ENCODE measurements at places on chromosomes 2 and 18.

- DNase-seq = no peak
These were observed 39.0 kb downstream of the TBC1D8 start for GRCh38 chr2:101111917-101112771.

DNA sequence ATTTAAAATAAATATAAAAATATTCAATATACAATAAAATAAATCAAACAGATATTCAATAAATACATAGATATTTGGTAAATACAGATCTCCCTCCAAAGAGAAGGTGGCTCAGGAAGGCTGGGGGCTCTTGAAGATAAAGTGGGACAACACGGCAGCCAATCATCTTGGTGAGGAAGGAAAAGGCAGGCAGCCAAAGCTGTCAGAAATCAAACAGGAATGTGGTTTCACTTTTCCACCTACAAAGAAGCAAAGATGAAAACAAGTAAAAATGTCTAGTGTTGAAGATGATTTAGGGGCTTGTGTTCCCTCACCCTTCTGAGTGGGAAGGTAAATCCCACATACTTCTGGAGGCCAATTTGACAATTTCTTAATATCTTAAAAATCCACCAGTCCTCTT lies 85.7 kb downstream of the B3GNT2 start:
- no peak for DNase-seq

GRCh38 chr2:45258311-45258710 lies 249.1 kb upstream of the SIX2 start:
- no peak for DNase-seq

GRCh38 chr2:225558399-225559071 lies 159.0 kb downstream of the NYAP2 start:
- DNase-seq = no peak

DNA sequence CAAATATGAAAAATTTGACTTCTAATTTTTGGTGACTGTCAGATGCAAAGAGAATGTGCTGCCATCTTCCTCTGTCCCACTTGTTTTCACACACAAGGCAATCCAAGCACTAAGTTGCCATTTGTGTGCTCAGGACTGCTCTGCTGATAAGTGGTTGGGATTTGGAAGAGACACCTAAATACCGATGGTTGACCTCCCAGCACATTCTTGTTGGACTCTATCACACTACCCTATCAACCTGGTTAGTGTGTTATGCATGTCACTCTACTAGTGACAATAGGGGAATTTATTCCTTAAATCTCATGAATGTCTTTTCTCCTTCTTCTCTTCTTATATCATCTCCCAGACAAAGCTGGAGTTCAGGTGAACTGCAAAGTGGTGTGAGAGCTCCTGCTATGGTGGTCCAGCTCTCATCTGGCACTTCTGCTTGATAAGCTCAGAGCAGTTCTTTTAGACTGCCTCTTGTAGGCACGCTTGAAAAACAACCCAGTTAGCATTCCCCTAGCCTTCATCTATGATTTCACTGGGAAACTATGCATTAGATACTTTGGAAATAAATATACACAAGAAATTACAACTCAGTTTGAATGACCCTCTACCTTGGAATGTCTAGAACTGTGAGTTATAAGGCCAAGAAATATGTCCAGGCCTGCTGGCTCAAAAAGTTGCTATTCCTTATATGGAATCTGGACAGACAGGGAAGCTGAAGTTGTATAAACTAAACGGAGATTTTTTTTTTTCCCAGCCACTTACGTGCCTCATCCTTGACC lies 404.8 kb downstream of the MEIS1 start:
- no peak for DNase-seq

GRCh38 chr18:49658823-49659404 lies 97.1 kb downstream of the LIPG start:
- DNase-seq = no peak

DNA sequence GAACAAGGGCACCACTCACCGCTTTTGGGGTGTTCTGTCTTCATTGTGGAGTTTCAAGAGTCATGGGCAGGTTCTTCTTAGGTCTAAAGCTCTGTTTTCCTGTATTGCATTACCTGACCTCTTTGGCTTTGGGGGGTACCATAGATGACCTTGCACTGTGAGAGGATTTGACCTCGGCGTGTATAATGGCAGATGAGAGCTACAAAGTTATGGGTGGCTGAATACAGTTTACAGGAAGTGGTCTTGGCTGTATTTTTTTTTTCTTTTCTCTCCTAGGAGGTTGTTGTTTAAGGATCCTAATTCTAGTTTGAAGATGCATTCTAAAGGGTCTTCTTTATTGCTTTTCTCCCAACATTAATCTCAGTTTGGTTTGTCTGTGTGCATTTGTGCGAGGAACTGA lies 11.5 kb downstream of the GAL3ST2 start:
- DNase-seq = no peak

GRCh38 chr2:100396483-100396882 lies 21.0 kb downstream of the CHST10 start:
- no peak for DNase-seq

- peak; percentile 23 for DNase-seq
These were observed 41.4 kb upstream of the AKAIN1 start for GRCh38 chr18:5238371-5238976.

GRCh38 chr2:77191665-77192064 lies 330.5 kb downstream of the LRRTM4 start:
- DNase-seq = no peak

DNA sequence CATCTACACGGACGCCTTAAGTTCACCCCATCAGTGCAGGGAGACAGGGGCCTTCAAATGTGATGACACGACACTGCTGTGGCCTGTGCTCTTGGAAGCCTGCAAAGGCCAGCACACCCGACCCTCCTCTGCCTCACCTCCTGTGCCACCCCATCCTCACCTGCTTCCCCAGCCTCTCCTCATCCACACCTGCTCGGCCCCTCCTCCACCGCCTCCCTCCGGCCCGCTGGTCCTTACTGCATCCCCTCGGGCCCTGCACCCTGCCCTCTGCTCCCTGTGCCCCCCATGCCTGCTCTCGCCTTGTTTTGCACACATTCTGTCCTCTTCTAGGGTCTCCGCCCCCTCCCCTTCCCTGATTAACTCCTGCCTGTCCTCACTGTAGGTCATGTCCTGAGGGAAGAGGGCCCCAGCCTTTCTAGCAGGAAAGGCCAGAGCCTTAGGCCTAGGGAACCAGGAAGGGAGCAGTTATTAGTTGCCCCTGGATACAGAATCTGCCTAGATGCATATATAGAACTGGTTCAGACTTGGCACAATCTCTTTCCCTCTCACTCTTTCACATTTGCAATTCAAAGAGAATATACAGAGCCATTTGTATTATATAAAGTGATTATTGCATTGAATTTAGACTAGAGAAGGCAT lies 39.4 kb downstream of the TRAPPC12 start:
- DNase-seq = no peak

GRCh38 chr2:222290736-222291484 lies 7.9 kb downstream of the PAX3 start:
- no peak for DNase-seq

GRCh38 chr2:203681978-203682377 lies 24.5 kb upstream of the CD28 start:
- DNase-seq = no peak

DNA sequence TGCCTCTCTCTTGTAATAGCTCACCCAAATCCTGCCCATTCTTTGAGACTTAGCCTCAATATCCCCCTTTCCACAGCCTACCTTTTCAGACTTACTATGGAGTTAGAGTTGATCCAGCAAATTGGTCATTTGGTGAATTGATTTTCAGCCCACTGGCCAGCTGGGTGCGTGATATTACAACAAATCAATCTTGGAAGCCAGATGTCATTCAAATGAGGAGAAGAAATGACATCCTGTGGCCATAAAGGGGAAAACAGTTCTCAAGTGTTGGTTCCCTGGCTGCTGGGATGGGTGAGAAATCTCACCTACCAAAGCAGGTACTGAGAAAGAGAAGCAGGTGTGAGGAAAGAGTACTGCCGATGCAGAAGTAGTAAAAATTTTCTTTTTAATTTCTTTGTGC lies 36.7 kb upstream of the FOXI3 start:
- DNase-seq = no peak

- DNase-seq = no peak
These were observed 31.6 kb downstream of the PCBP1 start for GRCh38 chr2:70118798-70119454.

GRCh38 chr18:50862401-50862800 lies 16.5 kb upstream of the ME2 start:
- no peak for DNase-seq

DNA sequence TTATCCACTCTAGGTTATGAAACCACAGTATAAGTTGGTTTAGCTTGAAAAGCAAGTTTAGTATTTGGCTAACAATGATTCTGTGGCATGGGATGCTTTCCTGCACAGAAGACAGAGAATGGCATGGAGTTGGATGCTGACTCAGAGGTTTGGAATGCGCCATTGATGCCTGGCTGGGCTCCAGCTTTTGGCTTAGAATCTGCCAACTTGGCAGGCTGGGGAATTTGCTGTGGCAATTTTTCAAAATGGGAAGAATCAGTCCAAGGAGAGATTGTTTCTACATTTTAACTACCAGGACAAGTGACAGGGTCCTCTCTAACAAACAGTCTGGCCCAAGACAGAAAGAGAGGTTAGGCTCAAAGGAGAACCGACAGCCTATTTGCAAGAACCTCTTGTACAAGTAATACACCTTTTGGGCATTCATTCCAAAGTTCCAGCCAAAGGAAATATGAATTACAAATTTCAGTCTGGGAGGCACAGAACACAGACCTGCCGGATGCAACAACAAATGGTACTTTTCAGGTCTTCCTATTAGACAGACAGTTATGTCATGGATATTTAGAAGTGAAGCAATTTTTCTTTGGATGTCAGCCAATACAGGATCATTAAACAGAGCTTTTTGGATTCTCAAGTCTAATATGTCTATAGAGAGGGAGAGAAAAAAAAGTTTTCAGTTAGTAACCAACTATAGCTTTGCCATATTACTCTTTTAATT lies 1027.7 kb downstream of the TMEM182 start:
- no peak for DNase-seq

- DNase-seq = no peak
These were observed 79.4 kb downstream of the KCTD1 start for GRCh38 chr18:26468931-26469340.

DNA sequence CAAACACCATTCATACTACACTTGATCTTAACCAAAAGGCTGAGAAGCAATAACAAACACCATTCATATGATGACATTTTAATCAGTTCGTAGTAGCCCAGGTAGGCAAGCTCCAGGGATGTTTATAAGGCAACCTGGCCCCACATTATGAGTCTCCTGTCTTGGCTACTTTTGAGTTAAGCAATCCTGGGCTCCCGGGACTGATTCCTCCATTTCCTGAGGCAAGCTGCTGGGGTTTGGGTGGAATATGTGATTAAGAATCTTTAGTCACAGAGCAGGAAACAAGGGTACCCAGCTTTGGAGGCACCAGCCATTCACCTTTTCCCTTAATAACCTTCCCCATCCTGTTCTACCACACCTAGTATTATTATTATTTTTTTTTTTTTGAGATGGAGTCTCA lies 24.5 kb upstream of the SPRED2 start:
- DNase-seq = no peak

GRCh38 chr18:45978084-45978483 lies 11.0 kb upstream of the EPG5 start:
- no peak for DNase-seq

- no peak for DNase-seq
These were observed 7.4 kb downstream of the PTRHD1 start for GRCh38 chr2:24785671-24786321.

DNA sequence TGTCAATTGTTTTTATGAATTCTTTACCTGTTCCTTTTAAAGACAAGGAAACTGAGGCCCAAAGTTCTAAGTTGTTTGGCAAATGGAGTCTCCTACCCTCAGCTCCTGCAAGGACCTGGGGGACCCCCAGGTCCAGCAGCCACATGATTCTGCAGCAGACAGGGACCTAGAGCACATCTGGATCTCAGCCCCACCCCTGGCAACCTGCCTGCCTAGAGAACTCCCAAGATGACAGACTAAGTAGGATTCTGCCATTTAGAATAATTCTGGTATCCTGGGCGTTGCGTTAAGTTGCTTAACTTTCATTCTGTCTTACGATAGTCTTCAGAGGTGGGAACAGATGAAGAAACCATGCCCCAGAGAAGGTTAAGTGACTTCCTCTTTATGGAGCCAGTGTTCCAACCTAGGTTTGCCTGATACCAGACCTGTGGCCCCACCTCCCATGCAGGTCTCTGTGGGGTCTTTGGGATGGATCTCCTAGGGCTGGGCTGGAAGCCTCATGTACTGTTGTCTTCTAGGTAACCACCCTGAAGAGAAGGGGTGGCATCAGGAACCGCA lies 5.6 kb upstream of the CENPA start:
- no peak for DNase-seq
